ENCODE measurements at places on chromosomes 3 and 15.
A peak's percentile ranks its signal among the peaks of the same experiment; 100 is the strongest.

DNA sequence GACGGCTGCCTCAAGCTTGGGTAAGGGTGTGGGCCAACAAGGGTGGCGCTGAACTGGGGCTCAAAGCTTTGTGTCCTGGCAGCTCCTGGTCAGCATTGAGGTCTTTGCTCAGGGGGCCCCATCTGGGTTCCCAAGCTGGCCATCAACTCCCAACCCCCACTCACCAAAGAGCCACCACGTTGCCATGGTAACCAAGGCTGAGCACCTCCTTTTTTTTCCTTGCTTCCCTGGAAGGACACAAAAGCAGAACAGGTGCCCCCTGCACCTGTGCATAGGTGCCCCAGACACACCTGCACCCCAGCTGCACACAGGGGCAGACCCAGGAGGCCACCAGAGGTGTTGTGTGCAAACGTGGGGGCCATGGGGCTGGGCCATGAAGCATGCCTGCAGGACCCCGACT lies 16.5 kb downstream of the UROC1 start:
- no peak for DNase-seq

DNA sequence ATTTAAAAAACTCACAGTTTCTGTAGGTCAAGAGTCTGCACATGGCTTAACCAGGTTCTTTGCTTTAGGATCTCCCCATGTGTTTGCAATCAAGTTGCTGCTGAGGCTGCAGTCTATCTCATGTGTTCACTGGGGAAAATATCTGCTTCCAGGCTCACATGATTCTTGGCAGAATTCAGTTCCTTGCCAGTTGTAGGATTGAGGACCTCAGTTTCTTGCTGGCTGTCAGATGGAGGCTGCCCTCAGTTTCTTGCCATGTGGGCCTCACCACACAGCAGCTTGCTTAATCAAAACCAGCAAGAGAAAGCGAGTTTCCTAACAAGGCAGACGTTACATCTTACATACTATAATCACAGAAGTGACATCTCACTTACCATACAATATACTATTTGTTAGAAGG lies 10.0 kb upstream of the TBC1D5 start:
- DNase-seq, result no peak

GRCh38 chr3:142925140-142925539 lies 36.3 kb upstream of the PCOLCE2 start:
- DNase-seq, result no peak

- DNase-seq, result no peak
Measured at GRCh38 chr3:121730940-121731687, 18.4 kb downstream of the GOLGB1 start.

DNA sequence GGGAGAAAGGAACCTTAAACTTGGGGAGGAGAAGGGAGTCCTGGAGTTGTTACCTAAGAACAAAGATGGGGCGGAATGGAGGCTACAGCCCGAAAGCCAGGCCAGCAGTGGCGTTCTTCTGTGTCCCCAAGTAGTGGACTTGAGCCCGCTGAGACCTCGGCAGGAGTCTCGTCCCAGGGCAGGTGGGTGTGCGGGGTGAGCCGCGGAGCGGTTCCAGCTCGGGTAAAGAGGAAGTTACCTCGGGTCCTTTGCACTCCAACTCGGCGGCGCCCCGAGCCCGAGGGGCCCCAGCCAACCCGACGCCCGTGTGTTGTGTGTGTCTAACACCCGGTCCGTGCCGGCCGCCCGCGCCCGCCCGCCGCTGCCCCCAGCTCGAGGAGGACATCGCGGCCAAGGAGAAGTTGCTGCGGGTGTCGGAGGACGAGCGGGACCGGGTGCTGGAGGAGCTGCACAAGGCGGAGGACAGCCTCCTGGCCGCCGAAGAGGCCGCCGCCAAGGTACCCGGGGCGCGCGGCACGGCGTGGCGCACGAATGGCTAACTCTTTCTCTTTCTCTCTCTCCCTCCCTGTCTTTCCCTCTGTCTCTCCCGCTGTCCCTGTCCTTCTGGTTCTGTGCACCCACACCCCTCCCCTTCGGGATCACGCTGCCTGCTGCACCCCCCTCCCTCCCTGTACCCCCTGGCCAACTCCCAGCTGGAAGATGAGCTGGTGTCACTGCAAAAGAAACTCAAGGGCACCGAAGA lies 959 bp downstream of the TPM1 start:
- peak; percentile 66 for DNase-seq

DNA sequence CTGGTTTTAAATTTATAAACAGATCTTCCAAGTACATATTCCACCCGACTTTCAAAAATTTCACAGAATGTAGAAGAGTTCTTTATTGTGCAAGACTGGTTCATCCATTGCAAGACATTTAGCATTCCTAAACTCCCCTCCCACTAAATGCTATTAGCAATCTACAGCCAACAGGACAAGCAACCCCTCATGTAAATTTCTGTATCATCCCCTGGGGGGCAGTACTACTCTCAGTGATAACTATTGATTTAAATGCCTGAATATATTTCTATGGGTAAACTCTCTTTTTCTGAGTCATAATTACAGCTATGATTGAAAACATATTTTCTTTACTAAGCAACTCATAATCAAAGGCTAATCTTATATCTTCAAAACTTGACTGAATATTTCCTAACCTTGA lies 10.7 kb upstream of the SLC15A2 start:
- DNase-seq, result peak; percentile 56

DNA sequence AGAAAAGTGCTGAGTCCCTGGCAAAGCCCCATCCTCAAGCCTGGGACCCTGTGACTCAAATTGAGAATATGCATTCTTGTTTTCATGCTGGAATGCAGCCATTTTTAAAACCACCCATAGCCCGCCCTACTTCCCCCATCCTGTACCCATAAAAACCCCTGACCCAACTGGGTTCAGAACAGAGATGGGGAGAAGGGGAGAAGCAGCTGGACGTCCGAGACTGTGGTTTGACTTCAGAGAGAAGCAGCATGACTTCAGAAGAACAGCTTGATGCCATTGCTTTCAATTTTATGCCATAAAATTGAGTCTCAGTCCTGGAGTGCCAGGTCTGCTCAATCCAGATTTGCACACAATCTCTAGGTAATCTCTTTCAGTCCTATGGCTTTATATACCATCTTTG lies 78.2 kb downstream of the BCHE start:
- DNase-seq, result no peak

DNA sequence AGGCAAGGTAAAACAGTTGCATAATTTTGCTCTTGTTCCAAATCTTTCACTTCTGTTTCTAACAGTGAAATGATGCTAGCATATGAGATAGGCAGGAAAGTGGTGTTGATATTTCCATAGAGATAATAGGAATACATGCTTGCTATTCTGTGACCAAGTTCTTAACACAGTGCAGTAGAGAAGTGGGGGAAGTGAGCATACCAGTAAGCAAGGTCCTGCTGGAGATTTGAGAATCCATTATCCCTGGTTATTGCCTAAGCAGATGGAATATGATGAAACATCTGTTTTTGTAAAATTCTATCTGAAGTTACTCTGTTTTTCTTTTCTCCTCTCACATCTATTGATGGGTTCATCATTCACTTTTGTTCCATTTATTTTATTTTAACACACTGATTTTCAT lies 28.7 kb downstream of the USP8 start:
- DNase-seq, result peak; percentile 7

- DNase-seq, result no peak
Measured at GRCh38 chr15:64333986-64334929, 21.7 kb downstream of the CSNK1G1 start.

Data from NB4 (cell line).